AG10803 (cell line): ENCODE measurements at places on chromosomes 3 and 15.

DNA sequence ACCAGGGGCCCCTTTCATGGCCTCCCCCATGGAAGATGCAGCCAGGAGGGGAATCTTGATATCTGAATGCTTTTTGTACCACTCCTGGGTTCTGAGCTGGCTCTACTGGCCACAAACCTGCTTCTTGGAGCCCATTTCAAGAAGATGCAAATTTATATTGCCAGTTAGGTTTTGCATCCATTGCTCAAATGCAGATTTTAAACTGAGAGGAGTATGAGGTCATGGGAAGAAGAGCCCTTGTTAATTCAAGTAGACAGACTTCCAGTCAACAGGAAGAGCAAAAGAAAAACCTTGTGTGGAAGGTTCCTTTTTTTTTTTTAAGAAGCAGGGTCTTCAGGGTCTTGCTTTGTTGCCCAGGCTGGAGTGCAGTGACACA lies 133.5 kb downstream of the PDZRN3 start:
- no peak for DNase-seq

DNA sequence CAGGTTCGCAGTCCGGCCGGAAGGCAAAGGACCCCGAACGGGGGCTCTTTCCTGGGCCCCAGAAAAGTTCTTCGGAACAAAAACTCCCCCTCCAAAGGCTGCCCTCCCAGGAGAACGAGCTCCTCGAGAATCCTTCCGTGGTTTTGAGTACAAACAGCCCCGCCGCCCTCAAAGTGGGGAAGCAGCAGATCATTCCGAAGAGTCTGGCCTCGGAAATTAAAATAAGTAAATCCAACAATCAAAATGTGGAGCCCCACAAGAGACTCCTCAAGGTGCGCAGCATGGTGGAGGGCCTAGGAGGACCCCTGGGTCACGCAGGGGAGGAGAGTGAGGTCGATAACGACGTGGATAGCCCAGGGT lies 1.3 kb downstream of the ARHGEF26 start:
- no peak for DNase-seq

- DNase-seq: peak; percentile 93
These were observed 23.0 kb upstream of the MUC20 start for GRCh38 chr3:195697582-195698324.

DNA sequence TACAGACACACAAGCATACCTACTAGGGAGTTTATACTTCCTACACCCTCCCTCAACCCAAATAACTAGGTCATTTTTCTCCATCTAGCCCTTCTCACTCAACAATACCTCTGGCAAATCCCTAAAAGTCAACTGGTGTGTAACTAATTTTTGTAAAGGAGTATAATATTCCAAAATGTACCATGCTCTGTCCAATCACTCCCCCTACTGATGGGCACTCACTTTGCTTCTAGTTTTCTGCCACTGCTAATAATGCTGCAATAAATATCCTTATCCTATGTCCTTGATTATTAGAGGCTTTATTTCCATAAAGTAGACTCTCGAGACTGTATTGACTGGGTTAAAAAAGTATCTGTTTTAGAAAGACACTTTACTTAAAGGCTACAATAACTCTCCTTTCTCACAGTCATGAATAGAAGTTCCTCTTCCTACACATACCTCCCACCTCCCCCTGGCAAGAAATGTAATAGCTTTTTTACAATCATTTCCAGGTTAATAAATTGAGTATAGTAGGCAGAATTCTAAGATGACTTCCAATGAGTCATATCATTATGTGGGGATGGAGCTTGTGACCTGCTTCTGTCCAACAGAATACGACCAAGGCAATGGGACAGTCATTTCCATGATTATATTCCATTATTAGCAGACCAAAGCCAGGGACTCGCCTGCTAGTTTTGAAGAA lies 30.0 kb downstream of the SHQ1 start:
- DNase-seq: peak; percentile 42

DNA sequence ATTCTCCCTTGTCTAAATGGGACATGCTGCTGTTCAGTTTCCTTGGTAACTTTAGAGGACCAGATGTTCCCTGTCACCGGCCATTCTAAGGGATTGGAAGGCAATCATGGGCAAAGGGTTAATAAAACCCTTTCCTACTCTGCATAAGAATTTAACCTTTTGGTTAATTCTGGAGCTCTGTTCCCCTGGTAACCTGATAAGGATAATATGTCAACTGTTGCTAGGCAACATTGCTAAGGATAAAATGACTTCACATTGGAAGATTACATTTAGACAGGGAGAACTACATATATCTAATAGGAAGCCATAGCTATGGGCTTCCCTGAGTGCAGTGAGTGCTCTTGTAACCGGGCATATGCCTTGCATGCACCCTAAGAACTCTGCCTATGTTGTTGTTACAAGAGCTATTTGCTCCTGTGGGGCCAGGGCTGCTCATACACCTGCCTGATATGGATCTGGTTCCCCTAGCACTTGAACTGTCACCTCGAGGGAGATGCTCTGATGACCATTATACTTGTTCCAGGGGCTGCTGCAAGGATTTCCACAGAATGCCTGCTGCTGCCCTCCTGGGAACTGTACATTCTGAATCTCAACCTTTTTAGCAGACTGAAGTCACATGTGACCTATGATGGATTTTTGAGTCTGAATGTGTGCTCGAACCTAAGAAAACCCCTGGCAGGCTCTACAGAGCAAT lies 326.3 kb upstream of the PDZRN3 start:
- no peak for DNase-seq
